ENCODE measurements at places on chromosomes 11 and 22. TPM values are rescaled to one million over a fixed set of nuclear protein-coding genes. Genes with fewer than 3 reads are reported as not detected.

Gene PRSS23
- 1.1 TPM for total RNA-seq

Gene PLEKHB1
- 6.5 TPM for total RNA-seq

Gene SREBF2
- total RNA-seq = 95.9 TPM

Gene MICAL2
- 34.2 TPM for total RNA-seq

Gene GLYAT
- total RNA-seq = not detected

Gene MISFA
- total RNA-seq = not detected

Gene INS
- not detected for total RNA-seq

Gene MYBPC3
- total RNA-seq = 0.27 TPM

Gene RBX1
- total RNA-seq = 40.7 TPM

Gene PRR33
- 0.54 TPM for total RNA-seq

Gene GALNT18
- total RNA-seq = 0.54 TPM

Gene KRTAP5-7
- 0.27 TPM for total RNA-seq
